ENCODE measurements at places on chromosomes 11 and 22.

GRCh38 chr11:113806406-113806805 is 26.8 kb downstream of the CLDN25 start:
- peak; percentile 14 for DNase-seq

GRCh38 chr22:40156001-40156516 is 21.7 kb upstream of the TNRC6B start:
- no peak for DNase-seq

GRCh38 chr22:48185071-48186055 is 1422.9 kb downstream of the TBC1D22A start:
- no peak for DNase-seq

DNA sequence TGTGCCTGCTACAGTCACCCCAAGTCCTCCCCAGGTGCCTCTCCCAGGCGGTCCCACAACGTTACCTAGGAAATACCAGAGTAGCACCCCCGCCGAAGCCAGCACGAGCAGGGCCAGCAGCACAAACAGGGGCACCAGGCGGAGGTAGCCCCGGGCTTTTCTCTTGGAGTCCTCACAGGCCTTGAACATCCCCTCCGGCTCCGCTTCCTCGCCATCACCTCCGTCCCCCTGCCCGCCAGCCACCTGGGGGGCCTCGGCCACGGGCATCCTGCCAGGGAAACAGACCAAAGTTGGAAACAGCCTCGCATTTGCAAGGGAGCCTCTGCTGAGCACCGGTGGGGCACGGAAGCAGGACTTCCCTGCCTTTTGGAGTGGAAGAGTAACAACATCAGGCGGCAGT is 6.4 kb downstream of the TMPRSS6 start:
- DNase-seq, result no peak

GRCh38 chr11:2389377-2390026 is 11.0 kb upstream of the TSSC4 start:
- no peak for DNase-seq

DNA sequence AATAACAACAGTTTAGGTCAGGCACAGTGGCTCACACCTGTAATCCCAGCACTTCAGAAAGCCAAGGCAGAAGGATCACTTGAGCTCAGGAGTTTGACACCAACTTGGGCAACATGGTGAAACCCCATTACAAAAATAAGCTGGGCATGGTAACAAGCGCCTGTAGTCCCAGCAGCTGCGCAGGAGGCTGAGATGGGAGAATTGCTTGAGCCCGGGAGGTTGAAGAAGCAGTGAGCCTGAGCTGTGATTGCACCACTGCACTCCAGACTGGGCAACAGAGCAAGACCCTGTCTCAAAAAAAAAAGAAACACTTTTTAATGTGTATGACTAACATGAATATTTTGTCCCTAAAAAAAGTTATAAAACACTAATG is 24.5 kb upstream of the TFIP11 start:
- no peak for DNase-seq

DNA sequence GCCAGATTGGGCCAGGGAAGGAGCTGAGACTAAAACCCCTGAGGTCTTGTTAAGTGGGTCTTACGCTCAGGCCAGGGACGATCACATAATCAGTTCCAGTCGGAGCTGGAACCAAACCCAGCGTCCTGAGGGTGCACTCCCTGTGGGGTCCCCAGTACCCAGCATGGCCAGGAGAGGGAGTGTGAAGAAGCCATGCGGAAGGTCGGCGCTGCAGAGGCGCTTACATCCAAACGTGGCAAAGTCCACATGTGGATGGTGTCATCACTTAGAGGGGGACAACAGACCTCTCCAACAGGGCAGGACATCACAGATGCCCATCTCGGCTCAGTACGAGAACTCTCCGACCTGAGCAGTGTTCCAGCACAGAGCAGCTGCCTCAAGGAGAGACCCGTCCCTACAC is 8.3 kb downstream of the ATP5MGL start:
- no peak for DNase-seq

DNA sequence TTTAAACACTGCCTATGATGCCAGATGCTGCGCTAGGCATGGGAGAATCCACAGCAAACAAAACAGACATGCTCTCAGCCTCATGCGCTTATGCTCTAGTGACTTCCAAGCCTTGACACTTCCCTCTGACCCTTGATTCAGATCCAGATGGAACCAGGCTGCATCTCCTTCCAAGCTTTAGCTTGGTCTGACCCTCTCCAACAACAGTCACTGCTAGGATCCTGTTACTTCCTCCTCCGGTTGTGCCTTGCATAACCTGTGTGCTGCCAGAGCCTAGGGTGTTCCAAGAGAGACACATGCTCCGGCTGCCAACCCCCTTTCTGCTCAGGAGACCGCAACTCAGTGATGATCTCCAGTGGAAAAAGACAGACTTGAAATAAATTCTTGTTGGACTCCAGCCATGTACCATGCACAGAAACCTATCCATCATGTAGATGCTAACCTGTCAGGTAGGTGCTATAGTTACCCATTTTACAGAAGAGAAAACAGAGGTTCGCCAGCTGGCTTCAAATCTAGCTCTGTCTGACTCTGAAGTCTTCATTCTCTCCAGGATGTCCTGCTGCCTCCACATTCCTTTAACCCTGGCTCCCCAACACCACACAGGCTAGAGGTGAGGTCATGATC is 136.3 kb upstream of the TEAD1 start:
- DNase-seq, result no peak

DNA sequence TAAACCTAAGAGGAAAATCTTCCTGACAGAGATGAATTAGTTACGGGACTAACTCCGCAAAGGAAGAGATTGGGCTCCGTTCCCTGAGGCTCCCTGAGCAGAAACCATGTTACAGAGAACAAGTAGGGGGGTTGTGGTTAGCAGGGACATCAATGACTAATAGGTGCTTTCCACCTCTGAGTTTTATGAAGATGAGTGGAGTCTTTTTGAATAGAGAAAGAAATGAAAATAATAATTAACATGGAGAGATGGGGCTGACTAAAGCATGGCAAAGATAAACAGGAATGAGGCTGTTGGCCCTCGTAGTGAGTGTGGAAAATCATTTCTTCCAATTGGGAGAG is 47.5 kb upstream of the PICALM start:
- peak; percentile 34 for DNase-seq

- no peak for DNase-seq
Observed at GRCh38 chr11:109443052-109443451, 21.1 kb downstream of the C11orf87 start.

DNA sequence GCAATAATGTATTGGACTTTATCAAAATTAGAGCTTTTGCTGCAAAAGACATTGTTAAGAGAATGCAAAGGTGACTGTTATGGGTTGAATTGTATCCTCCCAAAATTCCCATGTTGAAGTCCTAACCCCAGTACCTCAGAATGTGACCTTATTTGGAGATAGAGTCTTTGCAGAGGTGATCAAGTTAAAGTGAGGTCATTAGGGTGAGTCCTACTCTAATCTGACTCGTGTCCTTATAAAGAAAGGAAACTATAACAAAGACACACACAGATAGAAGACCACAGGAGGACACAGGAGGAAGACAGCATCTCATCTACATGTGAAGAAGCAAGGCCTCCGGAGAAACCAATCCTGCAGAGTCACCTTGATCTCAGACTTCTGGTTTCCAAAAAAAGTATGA is 1011.2 kb downstream of the TBC1D22A start:
- no peak for DNase-seq

DNA sequence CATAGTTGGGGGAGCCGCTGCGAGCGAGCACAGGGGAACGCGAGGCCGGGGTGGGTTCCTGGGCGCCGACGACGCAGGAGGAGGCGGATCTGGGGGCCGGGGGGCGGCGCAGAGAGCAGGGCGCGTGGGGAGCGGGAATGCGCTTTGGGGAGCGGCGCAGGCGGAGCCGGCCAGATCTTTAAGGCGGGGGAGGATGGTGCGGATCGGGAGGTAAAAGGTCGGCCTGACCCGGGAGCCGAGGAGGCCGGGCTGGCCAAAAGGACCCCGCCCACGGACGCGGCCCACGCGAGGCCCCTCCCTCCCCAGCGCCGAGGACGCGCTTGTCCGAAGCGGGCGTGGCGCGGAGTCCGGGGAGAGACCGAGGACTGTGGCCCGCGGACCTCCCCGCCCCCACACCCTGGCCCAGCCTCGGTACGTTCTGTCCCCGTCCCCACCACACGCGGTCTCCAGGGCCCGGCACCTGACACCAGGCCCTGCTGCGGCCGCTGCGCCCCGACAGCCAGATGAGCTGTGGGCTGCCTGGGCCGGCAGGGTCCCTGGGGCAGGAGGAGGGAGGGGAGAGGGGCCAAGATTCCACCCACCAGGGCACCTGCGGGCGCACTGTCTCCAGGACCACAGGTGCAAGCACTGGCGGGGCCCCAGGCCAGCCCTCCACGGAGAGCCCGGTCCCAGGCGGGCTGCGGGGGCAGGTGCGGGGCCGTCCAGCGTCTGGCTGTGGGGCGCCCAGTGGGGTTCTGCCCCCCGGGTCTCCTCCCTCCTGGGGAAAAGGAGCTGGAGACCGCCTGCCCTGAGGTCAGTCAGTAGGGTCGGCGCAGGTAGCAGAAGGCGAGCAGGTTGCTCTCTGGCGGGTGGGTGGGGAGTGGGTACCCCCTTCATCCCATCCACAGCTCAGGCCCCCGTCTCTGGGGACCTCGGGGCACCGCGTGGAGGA is 10.9 kb downstream of the PIM3 start:
- peak; percentile 86 for DNase-seq

- DNase-seq, result no peak
Observed at GRCh38 chr11:109695696-109696095, 273.7 kb downstream of the C11orf87 start.

DNA sequence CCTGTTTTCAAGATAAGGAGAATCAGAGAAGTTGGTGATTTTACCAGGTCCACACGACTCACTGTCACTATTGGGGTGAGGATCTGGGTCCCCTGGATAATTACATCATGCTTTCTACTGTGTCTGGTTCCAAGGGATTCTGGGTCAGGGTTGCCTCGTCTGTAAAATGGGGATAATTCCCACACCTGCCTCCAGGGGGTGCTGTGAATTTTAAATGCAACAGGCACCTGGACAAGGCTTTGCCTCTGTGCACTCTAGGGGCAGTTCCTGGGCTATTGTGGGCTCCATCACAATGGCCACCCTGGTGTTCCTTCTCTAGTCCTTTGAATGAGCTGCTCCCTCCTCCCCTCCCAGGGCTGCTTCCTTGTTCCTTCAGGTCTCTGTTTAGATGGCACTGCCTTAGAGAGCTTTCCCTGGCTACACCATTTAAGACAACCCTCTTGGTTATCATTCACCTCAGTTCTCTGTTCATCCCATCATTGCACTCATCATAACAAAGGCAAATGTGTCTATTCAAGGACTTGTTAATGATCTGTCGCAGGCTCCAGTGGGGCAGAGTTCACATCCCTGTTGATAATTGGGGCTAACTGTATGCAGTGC is 178.6 kb downstream of the MIAT start:
- peak; percentile 69 for DNase-seq

DNA sequence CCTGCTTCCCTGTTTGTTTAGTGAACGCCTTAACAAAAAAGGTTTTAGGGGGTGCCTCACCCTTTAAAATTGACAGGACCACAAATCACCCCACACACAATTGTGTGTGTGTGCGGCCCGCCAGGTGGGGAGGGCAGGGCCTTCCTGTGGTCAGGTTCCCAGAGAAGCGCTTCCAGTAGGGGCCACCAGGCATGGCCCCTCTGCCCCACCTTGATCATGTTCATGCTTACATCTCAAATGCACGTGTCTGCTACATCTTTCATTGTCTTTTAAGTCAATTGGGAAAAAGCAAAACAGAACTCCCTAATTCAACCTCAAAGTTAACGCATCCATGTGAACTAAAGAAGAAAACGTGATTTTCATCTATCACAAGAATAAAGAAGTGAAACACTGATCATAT is 1335.3 kb downstream of the TBC1D22A start:
- DNase-seq, result no peak

- DNase-seq, result peak; percentile 40
Observed at GRCh38 chr11:111514216-111515031, at the start of gene HOATZ. HOATZ (plus strand) TSS chr11:111514778; CDS start chr11:111514785, 7 bp downstream.

DNA sequence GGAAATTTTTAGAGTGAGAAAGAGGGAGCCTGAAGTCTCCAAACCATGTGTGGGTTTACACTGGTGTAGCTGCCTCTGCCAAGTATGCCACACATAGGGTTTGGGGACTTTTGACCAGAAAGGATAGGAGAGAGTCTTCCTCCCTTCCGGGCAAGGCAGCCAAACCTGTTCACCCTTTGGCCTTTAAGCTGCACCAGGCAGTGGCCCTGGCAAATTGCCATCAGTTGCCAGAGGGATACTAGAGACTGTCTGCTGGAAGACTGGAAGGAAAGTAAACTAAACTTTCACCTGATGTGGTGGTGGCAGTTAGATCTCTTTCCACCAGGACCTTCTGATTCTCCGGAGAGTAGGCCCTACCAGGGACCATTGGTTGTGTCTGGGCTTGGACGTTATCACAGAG is 1263.2 kb downstream of the FAM181B start:
- DNase-seq, result no peak

DNA sequence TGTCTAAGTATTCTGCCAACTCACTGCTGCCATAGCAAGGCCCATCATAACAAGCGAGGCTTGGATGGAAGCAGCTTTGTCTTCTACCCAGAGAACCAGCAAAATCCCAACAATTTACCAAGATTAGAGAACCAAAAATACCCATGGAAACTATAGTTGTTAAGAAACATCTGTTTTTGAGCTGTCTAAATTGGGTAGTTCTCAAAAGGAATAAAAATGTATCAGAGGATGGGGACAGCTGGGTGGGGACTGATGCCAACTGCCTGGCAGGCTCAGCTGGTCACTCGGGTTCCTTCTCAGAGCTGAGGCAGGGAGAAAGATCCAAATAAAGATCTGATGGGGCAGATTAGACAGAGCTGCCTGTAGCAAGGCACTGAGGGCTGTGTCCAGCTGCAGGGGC is 85.9 kb upstream of the GRK3 start:
- DNase-seq, result no peak

DNA sequence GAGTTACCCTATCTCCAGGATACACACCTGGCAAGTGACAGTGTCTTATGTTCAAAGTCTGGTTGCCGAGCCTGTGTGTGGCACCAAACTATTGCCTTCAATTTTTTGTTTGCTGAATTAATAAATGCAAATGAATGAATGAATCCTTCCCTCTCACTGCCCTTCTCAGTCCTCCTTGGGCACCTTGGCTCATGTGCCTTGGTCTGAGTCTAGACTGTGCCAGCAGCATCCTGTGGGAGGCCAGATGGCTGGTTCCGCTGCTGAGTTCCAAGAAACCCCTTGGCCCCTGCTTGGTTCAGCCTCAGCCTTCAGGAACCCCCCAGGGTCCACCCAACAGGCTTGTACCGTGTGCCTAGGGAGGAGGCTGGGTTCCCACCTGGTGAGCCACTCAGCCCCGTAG is 31.0 kb downstream of the TOB2 start:
- no peak for DNase-seq

- DNase-seq, result no peak
Observed at GRCh38 chr11:109957000-109957399, 136.2 kb upstream of the ZC3H12C start.

- no peak for DNase-seq
Observed at GRCh38 chr22:19654338-19654987, 59.8 kb upstream of the SEPTIN5 start.

DNA sequence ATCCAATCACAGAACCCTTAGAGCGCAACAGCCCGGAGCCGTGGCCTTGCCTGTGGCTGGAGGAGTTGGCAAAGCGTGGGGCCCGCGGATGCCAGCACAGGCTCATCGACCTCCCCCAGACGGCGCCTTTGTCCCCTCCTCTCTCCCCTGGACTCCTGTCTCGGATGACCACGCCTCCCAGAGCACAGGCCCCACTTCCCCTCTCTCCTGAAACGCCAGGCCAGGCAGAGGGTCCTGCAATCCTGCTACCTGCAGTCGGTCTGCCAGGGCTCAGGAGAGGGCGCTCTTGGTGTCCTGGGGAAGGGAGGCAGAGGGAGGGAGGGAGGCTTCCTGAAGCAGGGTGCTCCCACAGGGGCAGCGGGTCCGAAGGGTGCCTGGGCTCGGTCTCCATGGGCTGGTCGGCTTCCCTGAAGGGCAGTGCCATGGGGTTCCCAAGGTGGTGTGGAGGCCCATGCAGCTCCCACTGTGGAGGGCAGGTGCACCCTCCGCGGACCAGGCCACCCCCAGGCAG is 16.6 kb upstream of the TTLL12 start:
- no peak for DNase-seq
